Urothelium cell line (cell line): ENCODE measurements at places on chromosomes 3 and 15.

DNA sequence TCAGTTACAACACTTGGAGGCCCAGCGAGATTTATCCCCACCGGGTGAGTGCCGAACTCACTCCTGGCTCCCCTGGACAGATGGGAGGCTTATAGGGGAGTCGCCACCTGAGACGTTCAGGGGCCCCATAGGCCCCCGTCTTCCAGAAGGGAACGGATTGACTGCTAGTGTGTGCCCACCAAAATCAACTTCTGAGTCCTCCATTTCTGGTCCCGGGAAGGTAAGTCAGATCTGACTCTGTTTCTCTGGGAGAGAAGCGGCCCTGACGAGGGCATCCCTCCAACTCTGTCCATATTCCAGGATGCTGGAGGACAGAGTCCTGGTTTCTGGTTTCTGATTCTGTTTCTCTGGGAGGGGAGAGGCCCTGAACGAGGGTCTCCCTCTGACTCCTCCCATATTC, 44.3 kb downstream of the ZBTB11 start:
- DNase-seq, result no peak

GRCh38 chr3:55823001-55823400, 335.9 kb upstream of the WNT5A start:
- DNase-seq, result no peak

DNA sequence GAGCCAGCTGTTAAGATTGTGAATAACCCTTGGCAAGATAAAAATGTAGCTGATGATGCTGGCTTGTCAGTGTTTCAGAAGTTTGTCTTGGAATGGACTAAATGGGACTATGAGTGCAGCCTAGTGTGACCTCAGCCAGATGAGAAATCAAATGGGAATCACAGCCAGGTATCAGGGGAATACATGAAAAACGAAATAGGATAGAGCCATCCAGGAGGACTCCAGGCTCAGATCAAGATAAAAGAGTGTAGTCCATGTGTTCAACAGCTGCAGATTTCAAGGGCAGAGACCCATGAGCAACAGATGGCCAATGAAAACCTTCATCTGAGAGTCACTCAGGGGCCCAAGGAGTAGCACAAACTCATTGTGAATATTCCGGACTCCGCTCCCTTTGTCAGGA, 1080.9 kb upstream of the CADM2 start:
- DNase-seq, result no peak

- peak; percentile 24 for DNase-seq
Measured at GRCh38 chr3:132659000-132659364, 627 bp downstream of the ACAD11 start.

- DNase-seq, result peak; percentile 48
Measured at GRCh38 chr3:79086514-79086913, 681.3 kb downstream of the ROBO1 start.

GRCh38 chr3:14391033-14391432, 11.4 kb upstream of the SLC6A6 start:
- no peak for DNase-seq

DNA sequence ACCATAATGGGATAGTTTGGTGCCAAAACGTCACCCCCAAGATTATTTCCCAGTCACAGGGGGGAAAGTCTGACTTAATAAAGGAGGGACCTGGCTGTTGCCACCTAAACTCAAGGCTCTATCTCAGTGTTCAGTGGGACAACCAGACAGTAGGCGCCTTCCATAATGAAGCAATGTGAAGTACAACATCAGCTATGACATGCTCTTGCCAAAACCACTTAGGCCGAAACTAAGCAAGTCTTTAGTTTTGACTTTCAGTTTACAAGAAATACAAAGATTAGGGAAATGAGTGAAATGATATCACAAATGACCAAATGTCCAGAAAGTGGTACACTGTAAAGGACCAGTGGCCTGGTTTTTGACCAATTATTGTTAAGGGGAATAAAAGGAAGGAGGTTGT, 32.9 kb downstream of the SOX14 start:
- DNase-seq, result no peak

GRCh38 chr3:156819842-156820691, 6.1 kb upstream of the LEKR1 start:
- no peak for DNase-seq

DNA sequence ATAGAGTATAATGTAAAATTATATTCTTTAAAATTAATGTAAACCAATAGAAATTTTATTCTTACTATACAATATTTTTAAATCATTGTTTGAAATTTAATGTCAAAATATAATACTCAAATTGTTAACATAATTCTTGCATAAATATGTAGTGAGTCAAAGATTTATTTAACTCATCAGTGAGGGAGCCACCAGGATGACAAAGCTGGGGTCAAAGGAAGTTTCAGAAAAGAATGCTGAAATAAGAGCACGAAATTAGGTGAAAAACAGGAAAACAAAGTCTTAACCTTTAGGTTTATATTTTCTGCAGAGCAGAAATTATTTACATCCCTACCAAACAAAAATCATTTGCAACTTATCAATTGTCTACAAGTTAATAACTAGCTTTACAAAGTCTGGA, 74.1 kb downstream of the DIPK2A start:
- no peak for DNase-seq

GRCh38 chr15:80660119-80660518, 35.0 kb upstream of the ABHD17C start:
- peak; percentile 58 for DNase-seq

DNA sequence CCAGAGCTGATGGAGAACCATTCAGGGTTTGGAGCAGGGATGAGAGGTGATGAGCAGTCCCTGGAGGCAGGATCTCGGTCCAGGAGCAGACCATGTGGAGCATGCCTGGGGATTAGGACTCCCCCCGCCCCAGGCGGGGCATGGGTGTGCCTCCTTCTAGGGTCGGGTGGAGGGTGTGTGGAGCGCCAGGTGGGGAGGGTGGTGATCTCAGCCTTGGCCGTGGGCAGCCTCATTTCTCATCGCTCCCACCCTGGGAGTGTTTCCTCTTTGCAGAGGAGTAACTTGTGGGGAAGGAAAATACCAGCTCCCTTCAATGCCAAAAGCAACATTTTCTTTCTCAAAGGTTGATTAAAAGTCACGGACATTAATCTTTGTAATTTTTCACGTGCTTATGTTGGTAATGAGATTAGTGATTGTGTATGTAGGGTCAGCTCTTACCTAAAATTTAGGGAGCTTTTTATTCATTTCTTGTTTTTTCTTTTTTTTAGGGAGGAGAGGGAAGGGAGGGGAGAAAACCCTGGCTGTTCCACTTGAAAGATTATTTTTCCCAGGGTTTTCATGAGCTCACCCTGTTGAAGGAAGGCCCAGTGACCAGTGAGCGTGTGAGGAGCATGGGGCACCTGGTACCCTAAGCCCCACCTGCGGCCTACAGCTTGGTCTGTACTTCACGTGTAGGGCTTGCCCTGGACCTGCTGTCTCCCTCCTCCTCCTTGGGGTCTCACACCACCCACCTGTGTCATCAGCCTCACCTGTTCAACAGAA, 11.0 kb downstream of the FBLN2 start:
- no peak for DNase-seq

- DNase-seq, result peak; percentile 16
Measured at GRCh38 chr3:171646357-171647133, 163.7 kb downstream of the PLD1 start.

DNA sequence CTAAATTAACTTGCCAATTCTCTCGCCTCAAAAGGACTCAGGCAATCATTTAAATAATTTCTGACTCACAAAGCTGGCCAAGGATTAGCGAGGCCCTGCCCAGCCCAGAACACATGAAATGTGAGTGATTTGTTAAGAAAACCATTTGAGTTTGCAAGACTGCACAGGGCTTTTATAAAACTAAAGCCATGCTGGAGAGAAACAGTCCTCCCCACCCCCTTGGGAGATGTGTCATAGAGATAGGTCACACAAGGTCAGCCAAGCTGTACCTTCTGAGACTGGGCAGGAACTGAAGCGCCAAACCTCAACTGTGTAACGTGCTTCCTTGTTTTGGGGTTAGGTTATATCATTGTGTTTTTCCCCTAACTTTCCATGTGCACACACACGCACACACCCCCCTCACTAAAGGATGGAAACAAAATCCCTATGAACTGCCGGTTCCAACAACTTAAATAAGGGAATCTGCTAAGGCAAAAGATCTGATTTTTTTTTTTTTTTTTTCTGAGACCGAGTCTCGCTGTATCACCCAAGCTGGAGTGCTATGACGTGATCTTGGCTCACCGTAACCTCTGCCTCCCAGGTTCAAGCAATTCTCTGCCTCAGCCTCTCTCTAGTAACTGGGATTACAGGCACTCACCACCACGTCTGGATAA, 8.1 kb downstream of the SPATA12 start:
- peak; percentile 70 for DNase-seq

DNA sequence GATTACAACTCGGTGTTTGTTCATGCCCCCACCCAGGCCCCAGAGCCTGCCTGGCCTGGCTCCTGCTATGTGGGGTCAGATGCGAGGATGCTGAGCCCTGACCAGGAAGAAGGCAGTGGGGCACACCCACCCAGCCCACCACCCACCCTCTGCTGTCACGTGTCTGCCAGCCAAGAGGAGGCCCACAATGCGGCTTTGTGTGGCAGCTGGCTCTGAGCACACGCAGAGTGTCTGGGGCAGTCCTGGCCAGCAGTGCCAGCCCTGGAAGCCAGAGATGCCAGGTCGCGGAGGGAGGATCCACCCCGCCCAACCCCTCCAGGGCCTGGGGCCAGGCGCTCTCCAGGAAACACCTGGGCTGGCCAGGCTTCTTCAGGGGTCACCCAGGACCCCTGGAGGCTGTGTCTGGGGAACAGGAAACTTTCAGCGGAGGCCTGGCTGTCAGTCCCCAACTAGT, 26.4 kb upstream of the KLF13 start:
- DNase-seq, result no peak

DNA sequence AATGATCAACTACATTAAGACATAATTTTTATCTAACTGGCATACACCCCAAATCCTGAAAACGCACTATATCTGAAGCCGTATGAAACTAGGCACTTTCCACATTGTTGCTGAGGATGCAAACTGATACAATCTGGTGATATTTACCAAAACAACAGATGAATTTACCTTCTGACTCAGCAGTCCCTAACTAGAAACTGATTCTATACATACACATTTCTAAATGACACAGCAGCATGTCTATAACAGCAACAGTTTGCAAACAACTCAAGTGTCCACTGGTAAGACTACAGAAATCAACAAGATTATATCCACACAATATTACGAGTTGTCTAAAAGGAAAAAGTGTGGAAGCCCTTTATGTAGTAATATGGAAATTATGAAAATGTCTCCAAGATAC, 22.9 kb downstream of the SECISBP2L start:
- DNase-seq, result no peak

GRCh38 chr3:197083486-197083885, 53.9 kb upstream of the MELTF start:
- peak; percentile 12 for DNase-seq

GRCh38 chr3:138449490-138449889, 15.1 kb downstream of the ESYT3 start:
- no peak for DNase-seq

- no peak for DNase-seq
Measured at GRCh38 chr3:4734454-4734853, 241.3 kb downstream of the ITPR1 start.

- DNase-seq, result peak; percentile 77
Measured at GRCh38 chr3:195823999-195824398, 12.3 kb upstream of the MUC4 start.

DNA sequence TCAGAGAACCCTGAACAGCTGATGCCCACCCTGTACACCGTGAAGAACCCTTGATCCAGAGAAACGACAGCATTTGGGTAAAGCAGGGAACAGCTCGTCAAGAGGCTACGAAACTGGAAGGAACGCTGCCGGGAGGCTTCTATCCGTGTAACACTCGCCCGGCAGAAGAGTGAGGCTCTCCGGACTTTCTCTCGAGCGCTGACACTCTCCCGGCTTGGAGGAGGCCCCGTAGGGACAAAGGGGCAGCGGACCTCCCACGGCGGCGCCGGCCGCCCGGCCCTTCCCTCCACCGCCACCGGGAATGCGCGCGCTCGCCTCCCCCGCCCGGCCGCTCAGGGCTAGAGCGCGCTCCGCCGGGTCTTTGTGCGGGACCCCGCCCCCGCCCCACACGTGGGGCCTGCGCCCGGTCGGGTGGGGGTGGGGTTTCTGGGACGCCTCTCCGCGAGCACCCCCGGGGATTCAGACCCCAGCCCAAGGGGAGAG, 1.7 kb downstream of the HYAL2 start:
- peak; percentile 85 for DNase-seq

DNA sequence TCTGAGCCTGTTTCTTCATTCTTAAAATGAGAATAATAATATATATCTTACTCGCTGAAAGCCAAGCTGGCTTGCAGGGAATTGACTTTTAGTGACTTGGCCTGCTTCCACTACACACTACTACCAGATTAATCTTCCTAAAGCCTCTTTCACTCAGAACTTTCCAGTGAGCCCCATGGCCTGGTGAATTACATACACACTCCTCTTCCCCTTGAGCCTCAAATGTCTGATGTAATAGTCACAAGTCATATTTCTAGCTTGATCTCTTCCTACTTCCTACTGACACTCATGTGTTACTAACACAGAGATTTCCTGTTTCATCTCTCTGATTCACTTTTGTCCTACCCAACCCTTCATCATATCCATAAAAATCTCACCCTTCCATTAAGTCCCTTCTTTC, 82.7 kb upstream of the SOX2 start:
- no peak for DNase-seq
